Lower lobe of right lung (tissue), 2 donors: ENCODE measurements at places on chromosomes 7 and 10. TPM values are rescaled to one million over a fixed set of nuclear protein-coding genes. Genes with fewer than 3 reads are reported as not detected.

GRCh38 chr7:139734395-139734794 lies 43.4 kb downstream of the HIPK2 start:
- DNase-seq = no peak

- DNase-seq = no peak
These were observed 2.5 kb upstream of the NFE2L3 start for GRCh38 chr7:26149391-26149977.

GRCh38 chr10:98431016-98431415 lies 15.7 kb downstream of the HPS1 start:
- DNase-seq = no peak

DNA sequence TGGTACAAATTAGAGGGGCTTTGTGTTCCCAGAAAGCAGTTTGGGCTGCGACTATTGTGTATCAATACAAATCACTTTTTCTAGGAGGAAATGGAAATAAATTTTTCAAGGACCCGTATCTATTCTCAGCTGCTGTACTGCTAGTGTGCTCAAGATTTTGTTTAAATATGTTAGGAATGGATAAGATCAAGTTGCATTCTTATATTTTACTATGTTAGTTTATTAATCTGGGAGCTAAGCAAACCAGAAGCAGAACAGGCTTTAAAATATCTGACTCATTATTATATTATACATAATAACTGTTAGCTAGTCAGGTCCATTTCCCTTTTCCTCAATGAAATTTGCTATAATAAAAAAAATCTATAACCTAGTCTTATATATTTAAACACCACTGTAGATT lies 11.1 kb upstream of the GLCCI1 start:
- DNase-seq = no peak

DNA sequence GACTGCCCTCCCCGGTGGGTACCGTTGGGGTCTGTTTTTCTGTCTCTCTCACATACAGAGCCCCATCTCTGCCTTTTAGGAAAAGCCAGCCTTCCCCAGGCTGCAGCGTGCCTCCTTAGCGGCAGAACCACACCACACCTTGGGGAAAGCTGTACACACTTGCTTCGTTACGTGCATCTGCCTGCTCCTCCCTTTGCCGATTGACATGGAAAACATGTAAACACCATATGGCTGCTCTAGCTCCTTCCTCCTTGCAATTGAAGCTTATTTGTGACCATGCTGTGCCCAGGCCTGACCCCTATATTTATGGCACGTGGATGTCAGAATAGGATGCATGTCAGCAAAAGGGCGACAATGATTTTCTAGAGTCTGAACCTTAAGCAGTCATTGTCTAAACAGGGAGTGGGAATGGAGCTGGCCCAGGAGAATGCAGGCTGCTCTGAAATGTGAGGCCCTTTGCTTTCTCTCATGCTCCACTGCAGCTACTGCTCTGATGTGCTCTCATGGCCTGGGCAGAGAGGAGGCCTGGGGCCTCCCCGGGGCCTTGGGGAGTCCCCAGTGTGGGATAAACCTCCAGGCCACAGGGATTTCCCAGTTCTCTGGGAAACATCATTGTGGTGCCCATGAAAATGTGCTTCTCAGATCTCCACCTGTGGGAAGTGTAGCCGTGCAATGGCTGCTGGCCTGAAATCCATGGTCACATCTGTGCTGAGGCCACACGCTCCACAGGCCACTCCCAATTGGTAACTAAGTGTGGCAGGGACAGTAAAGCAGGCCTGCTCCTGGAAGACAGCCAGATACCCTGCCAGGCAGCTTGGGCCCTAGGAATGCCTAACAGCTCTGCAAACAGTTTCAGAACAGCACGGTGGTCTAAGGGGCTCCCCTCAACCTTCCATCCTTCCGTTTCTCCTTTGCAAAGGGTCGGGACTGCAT lies 18.6 kb downstream of the PDE6C start:
- DNase-seq = no peak

GRCh38 chr10:103968441-103969391 lies 1.8 kb downstream of the SLK start:
- no peak for DNase-seq

GRCh38 chr7:73936967-73937366 lies 76.0 kb downstream of the TMEM270 start:
- DNase-seq = no peak

- no peak for DNase-seq
These were observed 36.3 kb upstream of the WDFY4 start for GRCh38 chr10:48648172-48648942.

GRCh38 chr10:113354711-113355110 lies 198.1 kb upstream of the HABP2 start:
- DNase-seq = no peak

DNA sequence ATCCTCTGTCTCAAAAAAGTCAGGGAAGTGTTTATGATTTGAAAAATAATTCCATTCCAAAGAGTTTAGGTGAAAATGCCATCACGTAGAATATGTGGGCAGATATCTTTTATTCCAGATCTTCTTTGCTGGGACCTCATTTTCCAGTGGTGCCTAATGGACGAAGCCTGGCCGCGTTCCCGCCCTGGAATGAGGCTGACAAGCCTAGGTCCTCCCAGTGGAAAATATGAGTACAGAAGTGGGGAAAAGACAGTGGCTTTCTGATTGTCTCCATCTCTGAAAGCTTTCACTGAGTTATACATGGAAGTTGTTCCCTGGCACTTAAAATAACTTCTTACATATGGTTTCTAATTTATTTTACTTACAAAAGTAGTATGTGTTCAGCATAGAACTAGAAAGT lies 139.4 kb downstream of the TACC2 start:
- DNase-seq = no peak

- DNase-seq = no peak
These were observed 108.9 kb upstream of the LYZL2 start for GRCh38 chr10:30738416-30738815.

GRCh38 chr7:28703037-28703765 lies 254.9 kb downstream of the TRIL start:
- DNase-seq = no peak

DNA sequence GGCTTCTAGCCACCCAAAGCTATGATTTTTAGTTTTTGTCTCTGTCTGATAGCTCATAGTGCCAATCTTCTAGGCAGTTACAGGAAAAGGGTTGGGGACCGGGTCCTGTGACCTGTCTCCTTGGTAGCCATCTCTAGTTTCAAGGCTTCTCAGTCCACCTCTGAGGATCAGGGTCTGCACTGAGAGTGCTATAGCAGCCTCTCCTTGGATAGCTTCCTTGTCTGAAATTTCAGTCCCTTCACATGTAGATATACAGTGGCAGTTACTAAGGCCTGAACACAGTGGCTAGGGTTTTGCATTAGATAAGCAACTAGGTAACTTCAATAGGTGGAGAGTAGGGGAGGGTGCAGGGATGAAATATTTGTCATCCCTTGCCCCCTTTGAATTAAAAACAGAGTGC lies 321.3 kb downstream of the SEMA3D start:
- DNase-seq = no peak

- no peak for DNase-seq
These were observed 1.0 kb upstream of the GPR22 start for GRCh38 chr7:107468824-107469223.

GRCh38 chr10:83625831-83626360 lies 513.4 kb upstream of the GHITM start:
- DNase-seq = no peak

DNA sequence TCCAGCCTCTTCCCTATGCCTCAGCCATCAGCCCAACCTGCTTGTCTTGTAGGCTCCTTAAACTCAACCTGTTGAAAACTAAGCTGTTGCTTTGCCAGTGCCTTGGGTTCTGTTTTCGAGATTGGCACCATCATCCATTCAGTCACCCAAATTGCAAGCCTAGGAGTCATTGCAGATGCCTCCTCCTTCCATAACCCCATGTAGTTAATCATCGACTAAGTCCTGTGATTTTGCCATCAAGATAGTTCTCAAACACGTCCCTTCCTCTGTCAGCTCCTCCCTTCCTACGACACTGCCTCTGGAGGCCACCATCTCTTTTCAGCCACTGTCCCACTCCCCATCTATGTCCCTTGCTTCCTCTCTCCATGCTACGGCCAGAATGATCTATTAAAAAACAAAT lies 168.1 kb downstream of the RAB11FIP2 start:
- no peak for DNase-seq

DNA sequence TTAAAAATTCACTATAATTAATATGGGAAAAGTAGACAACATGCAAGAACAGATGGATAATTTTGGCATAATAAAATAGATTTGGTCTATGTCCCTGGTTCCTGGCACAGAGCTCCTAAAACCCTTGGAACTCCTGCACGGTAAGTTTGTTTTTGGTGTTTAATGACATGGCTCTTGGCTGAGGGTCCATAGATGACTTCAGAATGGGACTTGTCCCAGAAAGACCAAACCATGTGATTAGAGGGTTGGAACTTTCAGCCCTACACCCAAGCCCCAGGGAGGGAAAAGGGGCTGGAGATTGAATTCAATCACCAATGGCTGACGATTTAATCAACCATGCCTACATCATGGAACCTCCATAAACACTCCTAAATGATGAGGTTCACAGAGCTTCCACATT lies 12.6 kb upstream of the GSDME start:
- DNase-seq = no peak

- no peak for DNase-seq
These were observed 97.7 kb downstream of the PRKG1 start for GRCh38 chr10:51171946-51172345.

GRCh38 chr10:97771913-97772823 lies at the start of gene SFRP5:
TSS of gene SFRP5 (minus strand) at chr10:97771999. CDS start at chr10:97771833, 166 bp downstream.
- no peak for DNase-seq

DNA sequence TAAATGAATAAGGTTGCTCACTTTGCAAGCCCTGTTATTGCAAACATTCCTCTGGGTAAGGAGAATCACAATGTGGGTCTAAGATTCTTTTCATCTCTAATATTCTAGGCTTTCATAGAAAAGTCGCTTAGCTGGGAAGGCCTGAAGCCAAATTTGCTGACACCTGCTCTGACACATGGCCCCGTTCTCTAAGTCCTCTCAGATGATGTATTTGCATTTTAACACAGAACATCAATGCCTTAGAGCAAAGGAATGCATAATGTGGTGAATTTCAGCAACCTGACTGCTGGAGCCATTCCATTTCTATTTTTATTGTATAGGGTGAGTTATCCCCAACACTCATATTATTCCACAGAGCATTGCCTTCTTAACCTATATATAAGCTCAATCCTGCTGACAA lies 682.1 kb upstream of the NRP1 start:
- DNase-seq = no peak

- no peak for DNase-seq
These were observed 82.0 kb upstream of the GTF2IRD1 start for GRCh38 chr7:74371381-74372341.

GRCh38 chr10:51382181-51382580 lies 307.9 kb downstream of the PRKG1 start:
- DNase-seq = no peak

- DNase-seq = no peak
These were observed 33.3 kb downstream of the PKD1L1 start for GRCh38 chr7:47914717-47915615.

DNA sequence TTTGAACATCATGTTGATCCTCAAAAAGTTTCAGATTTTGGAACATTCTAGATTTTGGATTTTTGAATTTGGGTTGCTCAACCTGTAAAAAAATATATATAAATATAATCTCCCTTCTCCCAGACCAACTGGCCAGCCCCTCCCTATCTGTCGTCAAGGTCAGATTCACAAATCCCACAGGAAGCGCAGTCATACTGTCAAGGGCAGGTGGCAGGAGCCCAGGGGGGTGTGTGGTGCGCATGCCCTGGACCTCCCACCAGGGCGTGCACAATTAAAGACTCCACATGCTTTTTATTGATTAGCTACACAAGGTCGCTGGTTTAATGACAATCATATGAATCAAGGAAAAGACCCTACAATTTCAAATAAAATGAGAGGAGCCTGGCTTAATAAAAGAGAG lies 77.0 kb upstream of the EEPD1 start:
- no peak for DNase-seq

DNA sequence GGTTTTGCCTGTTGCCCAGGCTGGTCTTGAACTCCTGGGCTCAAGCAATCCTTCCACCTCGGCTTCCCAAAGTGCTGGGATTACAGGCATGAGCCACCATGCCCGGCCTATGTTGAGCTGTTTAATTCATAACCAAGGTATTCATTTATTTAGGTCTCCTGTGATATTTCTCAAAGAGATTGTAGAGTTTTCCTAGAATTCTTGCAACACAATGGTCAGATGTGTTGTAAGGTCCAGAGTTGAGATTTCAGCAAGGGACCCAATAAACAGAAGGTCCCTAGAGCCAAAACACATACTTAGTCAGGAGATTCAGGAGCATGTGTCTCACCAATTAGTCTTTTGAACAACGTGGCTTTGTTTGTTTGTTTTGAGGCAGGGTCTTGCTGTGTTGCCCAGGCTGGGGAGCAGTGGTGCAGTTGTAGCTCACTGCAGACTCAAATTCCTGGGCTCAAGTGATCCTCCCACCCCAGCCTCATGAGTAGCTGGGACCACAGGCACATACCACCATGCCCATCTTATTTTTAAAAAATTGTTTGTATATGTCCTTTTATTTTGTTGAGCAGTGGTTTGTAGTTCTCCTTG lies 321.3 kb upstream of the GALNT17 start:
- no peak for DNase-seq

DNA sequence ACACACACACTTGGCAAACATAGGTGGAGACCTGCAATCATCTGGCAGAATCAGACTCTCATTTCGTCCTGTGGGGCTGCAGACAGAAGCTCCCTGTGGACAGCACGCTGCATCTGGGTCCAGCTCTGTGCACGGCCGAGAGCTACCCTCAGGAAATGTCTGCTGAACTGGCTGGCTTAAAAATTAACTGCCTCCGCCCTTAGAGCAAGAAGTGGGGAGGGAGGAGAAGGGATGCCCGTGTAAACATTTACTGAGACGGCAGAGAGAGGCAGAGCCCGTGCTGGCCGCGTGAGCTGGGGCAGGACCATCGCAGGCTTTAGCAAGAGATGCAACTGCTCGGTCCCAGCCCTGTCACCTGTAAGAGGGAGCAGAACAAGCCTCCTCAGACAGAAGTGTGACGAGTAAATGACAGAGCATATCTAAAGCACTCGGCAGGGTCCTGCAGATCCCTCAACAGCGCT lies 81.8 kb downstream of the TNS3 start:
- no peak for DNase-seq

Gene NEUROD6
- not detected for total RNA-seq

Gene SFXN4
- 14.6 TPM for total RNA-seq

Gene CASP2
- total RNA-seq = 33.7 TPM

Gene C10orf67
- total RNA-seq = 1.2 TPM

Gene ADRB1
- total RNA-seq = 35.6 TPM

Gene SCART1
- total RNA-seq = 2.4 TPM

Gene RAB11FIP2
- total RNA-seq = 31.0 TPM
